ENCODE measurements at places on chromosomes 6 and 20.

DNA sequence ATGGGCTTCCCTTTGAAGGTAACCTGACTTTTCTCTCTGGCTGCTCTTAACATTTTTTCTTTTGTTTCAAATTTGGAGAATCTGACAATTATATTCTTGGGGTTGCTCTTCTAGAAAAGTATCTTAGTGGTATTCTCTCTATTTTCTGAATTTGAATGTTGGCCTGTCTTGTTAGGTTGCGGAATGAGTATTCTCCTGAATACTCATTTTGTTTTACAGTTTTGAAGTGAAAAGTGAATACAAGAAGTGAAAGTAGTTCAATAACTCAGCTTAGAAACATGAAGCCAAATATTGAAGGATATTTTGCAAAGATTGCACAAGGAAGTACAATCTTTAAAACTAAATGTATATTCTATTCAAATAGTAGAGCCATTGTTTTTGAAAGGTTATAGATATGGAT lies 120.2 kb upstream of the MAP3K4 start:
- no peak for DNase-seq

DNA sequence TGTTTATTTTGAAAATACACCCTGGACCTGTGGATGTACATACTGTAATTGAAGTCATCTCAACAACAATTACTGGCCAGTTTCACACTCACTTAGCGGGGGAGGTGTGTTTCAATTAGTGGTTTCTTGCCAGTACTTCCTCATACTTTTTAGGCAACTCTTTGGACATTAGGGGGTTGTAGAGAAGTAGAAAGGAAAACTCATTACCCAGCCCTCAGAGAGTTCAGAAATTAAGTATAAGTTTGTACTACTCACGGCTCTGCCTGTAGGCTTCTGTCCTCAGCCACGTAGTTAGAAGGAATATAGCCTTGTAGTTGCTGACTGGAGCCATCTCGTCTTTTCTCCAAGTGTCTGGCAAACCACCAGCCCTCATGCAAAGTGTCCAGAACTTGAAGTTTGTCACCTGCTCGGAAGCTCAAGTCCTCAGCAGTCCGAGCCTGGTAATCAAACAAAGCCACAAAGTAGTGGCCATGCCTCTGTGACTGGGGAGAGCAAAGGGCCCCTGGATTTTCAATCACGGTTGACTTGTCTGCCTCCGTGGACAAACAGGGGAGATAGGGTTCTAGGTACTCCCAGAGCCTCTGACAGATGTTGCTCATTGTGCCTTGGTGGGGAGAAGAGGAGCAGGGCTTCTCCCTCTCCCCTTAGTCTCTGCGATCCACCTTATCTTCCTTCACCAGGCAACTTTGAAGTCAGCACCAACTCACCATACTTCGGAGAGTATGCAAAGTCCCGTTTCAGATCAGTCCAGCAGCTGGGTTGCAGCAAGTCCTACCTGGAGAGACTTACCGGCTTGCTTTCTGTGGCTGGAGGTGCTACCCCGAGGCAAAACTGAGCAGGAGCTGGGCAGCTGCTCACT lies 749 bp downstream of the FRK start:
- DNase-seq: no peak

DNA sequence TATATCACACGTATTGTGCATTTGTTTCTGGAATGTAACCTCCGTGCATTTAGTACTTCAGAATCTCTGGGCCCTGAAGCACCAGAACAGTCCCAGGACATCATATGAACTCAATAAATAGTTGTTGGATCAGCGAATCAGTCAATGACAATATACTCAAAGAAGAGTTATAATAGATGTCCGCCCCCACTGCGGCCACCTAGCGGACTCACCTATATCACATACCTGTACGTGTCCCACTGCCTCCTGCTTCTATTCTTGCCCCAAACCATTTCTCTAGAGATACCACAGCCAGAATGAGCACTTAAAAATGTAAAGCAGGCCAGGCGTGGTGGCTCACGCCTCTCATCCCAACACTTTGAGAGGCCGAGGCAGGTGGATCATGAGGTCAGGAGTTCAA lies 73.9 kb downstream of the DCDC2 start:
- no peak for DNase-seq

DNA sequence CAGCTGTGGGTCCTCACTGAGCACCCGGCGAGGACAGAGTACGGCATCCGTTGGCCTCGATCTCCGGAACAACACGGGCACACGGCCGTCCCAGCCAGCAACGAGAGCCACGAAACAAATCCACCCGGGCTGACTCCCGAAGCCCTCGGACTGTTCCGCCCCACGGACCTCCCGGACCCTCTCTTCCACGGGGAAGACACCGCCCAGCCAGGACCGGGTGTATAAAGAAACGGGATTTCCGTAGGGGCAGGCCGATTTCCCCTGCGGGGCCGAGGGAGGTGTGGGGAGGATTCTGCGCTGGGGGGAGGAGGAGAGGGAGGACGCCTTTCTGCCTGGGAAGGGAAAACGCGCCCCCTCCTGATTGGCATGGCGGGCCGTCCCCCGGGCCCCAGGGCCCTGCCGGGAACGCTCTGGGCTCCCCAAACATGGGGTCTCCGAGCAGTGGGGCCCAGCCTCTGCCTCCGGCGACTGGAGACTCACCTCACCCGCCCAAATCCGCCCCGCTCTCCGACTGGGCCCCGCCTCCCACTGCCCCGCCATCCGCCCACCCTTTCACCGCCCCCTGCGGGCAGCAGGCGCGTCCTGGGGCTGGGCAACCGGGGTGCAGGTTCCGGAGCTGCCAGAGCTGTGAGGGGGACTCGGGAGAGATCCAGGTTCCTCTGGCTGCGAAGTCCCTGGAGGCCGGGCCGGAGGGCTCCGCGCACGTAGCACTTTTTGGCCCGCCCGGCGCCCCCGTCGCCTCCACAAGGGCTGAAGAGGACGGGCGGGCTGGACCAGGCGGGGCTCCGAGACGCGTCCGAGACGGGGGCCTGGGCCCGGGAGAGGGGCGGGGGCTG lies 679 bp upstream of the PPDPF start:
- peak; percentile 31 for DNase-seq

DNA sequence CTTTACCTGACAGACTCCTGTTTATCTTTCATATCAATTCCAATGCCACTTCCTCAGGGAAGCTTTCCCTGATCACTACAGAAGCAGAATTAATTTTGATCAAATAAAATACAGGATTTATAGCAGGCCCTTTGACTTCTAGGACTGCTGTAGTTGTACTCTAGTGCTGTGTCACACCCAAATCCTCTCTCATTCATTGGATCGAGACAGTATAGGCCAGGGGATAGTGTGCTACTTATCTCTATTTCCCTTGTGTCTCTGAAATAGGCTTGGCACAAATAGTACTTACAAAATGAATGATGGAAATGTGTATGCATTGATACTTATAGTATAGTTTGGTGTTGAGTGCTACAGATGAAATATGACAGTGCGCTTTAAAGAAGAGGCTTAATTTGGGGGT lies 19.8 kb downstream of the RALY start:
- DNase-seq: no peak

DNA sequence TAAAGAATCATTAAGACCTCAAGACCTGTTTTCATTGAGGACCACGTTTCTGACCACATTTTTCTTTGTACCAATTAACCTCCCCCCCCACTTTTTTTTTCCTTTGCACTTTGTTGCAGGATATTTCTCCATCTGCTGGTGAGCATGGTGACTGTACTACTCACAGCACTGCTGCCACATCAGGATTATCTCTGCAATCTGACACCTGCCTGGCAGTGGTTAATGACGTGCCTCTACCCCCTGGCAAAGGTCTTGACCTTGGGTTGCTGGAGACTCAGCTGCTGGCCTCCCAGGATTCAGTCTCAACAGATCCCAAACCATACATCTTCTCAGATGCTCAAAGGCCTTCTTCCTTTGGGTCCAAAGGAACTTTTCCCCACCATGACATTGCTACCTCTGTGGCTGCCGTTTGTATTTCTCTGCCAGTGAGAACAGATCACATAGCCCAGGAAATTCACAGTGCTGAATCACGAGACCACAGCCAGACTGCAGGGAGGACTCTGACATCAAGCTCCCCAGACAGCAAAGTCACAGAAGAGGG lies 46.6 kb upstream of the EDN3 start:
- DNase-seq: no peak

GRCh38 chr20:20065361-20065760 lies 13.0 kb downstream of the CFAP61 start:
- no peak for DNase-seq

DNA sequence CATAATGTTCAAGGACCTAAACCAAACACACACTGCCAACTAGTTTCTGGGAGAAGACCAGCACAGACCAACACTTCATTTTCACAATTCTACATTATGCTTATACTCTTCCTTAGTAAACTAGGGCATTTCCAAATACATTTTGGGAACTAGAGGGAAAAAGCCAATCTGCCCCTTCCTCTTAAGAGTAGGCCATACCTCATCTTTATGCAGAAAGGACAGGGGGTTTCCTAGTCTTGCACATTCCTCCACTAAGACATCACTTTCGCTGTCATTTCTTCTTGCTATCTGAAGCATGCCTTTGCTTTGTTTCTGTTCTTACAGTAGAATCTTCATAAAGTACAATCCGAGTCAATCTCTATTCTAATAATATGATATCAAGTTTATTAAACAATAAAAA lies 105.7 kb downstream of the SMLR1 start:
- DNase-seq: no peak

DNA sequence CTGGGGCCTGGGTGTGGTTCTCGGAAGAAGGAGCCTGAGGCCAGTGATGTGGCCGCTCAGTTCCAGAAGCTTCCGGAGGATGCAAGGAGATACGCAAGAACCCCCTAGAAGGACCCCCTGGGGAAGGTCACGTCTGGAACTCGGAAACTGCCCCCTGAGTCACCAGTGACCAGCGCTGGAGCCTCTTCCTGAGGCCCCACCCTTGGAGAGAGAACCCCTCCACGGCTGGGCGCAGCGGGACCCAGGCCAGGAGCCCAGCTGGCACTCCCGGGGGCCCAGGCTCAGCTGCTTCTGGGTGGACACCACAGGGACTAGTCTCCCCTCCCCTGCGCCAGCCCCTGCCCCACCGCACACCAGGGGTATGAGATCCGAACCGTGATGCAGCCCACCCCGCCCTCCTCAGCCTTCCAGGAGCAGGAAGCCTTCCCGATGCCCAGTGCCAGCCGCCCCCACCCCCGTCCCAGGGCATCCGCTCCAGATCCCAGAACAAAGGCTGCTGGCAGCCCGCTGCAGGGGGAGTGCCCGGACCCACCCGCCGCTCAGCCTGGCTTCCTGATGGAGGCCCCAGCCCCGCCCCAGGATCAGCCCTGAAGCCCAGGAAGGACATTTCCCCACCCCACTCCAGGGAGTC lies 7.5 kb downstream of the LAMA5 start:
- DNase-seq: no peak

DNA sequence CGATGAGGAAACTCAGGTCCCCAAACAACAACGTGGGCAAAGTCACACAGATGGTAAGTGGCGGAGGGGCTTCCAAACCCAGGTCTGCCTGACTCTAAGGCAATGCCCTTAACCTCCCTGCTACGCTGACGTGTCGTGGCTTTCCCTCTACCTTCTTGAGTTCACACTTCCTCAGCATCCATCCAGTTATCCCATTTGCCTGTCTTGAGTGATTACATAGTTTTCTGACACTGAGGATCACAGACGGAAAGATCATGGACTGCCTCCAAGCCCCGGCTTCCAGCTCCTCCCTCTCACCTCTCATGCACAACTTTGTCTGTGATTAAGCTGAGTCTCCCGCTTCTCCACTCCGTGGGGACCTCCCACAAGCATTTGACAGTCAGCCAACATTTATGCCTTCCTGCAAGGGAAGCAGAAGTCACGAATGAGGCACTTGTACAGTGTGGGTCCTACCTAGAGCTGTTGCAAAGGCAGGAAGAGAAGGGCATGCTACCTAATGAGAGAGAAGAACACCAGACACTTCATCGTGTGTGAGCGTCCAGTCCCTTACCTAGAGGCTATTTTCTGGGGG lies 33.8 kb downstream of the TBC1D7 start:
- DNase-seq: no peak

DNA sequence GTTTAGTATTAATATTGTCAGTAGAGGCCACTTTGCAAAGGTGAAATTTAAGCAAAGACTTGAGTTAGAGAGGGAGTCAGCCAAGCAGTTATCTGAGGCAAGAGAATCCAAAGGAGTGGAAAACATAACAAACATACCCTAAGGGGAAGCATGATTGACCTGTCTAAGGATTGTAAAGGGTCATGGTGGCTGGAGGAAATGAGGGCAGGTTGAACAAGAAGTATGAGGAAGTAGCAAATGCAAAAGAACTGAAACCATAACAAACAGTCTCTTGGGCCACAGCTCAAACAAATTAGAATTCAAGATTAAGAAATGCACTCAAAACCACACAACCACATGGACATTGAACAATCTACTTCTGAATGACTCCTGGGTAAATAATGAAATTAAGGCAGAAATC lies 103.2 kb downstream of the FBXO5 start:
- no peak for DNase-seq

DNA sequence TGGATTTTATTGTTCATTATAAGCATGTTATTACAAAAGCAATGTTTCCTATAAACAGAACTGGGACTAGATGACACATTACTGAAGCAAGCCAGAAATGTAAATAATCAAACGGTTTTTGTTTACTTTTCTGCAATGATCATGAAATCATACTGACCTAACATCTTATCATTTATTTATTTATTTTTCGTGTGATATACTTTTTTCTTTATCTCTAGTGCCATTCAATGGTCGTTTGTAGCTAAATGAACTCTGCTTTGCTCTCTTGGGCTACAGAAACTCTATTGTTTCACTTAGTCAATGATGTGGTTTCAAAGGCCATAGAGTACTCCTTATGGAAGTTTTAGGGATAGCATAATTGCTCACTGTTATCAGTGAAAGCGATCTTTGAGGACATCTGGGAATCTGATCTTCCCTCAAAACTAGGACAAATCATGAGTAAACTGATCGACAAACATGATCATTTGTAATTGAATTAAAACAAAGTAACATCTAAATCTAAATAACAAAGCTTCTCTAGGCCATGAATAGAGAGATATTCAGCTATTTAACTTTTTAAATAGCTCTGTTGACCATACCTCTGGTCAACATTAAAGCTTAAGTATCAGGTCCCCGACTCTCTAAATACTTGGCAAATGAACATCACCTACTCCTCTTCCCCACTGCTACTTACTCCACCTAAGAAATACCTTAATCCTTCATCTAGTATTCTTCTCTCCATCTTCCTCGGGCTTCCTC lies 933.4 kb downstream of the TFAP2A start:
- no peak for DNase-seq

DNA sequence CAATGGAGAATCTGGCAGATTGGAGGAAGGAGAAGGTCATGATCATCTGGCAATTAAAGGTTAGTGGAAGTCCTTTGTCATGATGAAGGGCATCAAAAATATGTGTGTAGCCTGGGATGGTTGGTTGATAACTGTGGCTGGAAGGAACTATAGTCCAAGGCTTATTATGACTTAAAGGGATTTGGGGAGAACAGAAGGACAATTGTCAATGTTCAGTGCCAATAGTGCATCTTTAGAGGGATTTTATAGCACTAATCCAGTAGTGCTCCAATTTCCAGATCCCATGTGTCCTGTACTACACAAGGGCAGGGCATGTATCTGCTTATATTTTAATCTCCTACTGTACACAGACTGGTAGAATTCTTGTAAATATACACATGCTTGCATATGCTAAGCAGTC lies 5.0 kb upstream of the ZBTB24 start:
- no peak for DNase-seq
